Neural progenitor cell (in vitro differentiated cells): ENCODE measurements at places on chromosomes 6 and 20.

GRCh38 chr6:159948199-159948598 lies 20.7 kb upstream of the IGF2R start:
- no peak for DNase-seq

GRCh38 chr6:191487-192312 lies 100.6 kb upstream of the DUSP22 start:
- no peak for DNase-seq

DNA sequence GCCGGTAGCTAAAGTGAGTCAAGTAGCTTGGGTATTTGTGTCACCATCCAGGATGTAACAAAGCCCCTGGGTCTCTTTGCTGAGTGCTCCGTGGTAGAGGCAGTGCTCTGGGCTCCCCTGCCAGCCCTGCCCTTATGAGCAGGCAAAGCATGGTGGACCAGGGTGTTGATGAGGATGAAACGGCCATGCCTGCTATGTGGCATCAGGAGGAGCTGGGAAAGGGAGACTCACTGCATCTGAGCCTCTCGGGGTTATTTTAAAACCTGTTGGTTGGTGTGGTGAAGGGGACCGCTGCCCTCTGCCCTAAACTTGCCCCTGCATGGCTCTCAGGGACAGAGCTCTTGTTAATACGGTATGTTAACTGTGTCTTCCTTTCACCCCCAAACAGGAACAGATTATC lies 143.1 kb downstream of the DTNBP1 start:
- no peak for DNase-seq

DNA sequence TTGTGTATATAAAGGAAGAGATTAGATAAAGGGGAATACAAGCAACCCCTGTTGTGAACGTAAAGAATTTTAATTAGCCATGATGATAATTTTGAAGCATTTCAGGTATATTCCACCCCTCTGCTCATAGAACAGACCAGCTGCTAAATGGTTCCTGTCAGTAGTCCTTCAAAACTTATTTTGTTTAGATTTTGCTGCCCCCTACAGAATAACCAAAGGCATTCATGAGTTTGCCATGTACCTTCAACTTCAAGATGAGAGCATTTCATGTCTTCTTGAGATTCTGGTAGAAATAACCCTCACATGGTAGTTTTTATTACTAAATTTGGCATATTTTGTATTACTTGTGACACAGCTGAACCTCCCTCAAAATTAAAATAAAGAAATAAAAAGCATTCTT lies 1586.7 kb downstream of the HACE1 start:
- peak; percentile 51 for DNase-seq

DNA sequence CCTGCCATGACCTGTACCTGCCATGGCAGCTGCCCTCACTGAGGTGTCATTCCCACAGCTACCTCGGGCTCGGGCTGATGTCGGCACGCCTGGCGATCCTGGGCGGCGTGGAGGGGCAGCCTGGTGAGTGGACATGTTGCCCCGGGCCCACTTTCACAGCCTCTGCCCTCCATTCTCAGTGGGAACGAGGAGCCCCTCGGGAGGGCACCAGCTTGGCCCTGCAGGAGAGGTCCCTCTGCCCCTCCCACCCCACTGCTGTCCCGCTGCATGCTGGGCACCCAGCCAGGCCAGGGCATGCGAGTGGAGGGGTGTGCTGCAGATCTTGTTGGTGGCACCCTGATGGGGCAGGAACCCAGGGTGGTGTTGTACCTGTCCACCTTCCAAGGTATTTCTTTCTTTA lies 23.0 kb downstream of the ENTPD6 start:
- no peak for DNase-seq

- no peak for DNase-seq
These were observed 103.2 kb upstream of the ARMC2 start for GRCh38 chr6:108744996-108745395.

- DNase-seq = no peak
These were observed 8.5 kb upstream of the KIAA1755 start for GRCh38 chr20:38269040-38269439.

- DNase-seq = no peak
These were observed 164.0 kb upstream of the ZNF337 start for GRCh38 chr20:25860531-25861150.

GRCh38 chr6:19719691-19720128 lies 117.5 kb upstream of the ID4 start:
- DNase-seq = peak; percentile 87

GRCh38 chr20:46025376-46025783 lies 3.6 kb upstream of the SLC12A5 start:
- DNase-seq = peak; percentile 27

DNA sequence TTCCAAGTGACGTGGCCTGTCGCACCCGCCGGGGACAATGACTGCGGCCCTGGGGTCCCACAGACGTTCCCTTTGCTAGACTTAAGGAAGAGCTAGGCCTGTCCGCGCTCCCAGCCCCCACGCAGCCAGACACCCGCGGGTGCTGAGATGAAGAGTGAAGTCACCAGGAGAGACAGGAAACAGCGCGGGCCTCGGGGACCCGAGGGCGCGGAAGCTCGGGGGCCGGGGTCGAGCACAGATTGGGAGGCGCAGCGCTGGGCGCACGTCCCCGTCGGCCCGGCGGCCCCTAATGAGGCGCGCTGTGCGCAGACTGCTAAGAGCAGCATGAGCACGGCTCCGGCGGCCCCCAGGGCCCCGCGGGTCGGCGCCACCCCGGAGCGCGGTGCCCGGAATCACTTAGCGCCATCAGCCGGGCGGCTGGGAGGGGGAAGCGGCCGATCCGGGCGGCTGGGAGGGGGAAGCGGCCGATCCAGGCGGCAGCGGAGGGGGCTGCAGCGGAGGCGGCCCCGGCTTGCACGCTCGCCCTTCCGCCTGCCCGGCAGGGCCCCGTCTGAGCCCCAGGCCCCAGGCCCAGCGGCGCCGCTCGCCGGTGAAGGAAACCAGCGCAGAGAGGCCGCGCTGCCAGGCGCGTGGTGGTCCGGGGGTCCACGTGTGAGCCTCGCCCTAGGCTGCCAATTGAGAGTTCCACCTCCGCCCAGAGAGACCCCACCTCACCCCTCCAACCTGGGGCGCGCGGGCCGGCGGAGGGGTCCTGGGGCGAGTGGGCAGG lies 8.3 kb upstream of the AVP start:
- DNase-seq = peak; percentile 45

- no peak for DNase-seq
These were observed 28.6 kb upstream of the PRELID3B start for GRCh38 chr20:59071216-59071615.

DNA sequence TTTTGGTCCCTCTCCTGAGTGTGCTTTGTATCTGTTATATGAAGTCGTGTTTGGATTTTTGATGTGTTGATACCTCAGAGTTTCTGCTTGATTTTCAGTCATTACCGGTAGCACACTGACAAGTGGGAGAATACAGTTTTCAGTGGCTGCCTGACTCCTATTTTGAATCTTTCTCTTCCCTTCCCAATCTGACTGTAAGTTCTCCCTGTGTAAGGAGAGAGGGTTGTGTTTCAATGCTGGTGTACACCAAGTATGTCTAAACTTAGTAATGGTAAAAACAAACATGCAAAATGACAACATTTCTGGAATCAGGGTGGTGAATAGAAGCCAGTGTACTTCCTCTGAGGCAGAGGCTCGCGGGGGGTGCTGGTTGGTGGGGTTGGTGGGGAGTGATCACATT lies 103.4 kb downstream of the HIVEP1 start:
- DNase-seq = no peak
